H1 (cell line): ENCODE measurements at places on chromosomes 4 and X. TPM values are rescaled to one million over a fixed set of nuclear protein-coding genes. Genes with fewer than 3 reads are reported as not detected.

DNA sequence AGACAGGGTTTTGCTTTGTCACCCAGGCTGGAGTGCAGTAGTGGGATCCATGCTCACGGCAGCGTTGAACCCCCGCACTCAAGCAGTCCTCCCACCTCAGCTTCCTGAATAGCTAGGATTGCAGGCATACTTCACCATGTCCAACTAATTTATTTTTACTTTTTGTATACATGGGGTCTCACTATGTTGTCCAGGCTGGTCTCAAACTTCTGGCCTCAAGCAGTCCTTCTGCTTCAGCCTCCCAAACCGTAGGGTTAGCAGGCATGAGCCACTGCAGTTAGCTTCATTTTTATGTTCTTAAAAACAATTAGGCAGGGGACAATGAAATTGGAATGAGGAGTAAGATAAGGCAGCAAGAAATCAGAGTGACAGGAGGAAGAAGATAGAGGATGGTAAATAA, 50.5 kb downstream of the RAP1GDS1 start:
- no peak for DNase-seq

GRCh38 chrX:121154858-121155404, 107.5 kb downstream of the GLUD2 start:
- no peak for DNase-seq

DNA sequence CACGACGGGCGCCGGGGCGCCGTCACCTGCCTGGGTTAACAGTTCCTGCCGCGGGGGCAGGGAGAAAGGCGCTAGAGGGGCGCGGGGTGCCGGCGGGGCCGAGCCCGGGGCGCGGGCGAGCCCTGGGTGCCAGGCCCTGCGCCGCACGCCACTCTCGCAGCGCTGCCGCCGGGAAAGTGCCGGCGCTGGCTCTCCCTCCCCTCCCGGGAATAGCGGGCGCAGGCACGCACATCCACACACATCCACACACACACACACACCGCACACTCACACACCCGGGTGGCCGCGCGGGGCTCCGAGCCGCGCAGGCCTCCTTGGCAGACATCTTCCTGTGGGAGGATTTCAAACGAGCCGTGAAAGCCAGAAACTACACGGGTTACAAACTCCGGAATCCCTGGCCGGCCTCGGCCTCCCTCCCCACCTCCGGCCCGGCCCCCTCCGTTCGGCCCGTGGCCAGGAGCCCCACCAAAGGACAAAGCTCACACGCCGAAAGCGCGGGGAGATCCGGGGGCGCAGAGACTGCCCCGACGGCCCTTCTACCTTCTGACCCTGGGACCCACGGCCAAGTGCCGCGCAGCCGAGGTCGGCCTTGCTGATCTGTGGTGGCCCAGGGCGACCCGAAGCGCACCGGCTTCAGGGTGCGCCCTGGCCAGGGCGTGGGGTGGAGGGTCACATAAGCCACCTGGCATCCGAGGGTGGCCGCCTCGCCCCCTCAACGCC, 92.3 kb downstream of the BCOR start:
- no peak for DNase-seq

DNA sequence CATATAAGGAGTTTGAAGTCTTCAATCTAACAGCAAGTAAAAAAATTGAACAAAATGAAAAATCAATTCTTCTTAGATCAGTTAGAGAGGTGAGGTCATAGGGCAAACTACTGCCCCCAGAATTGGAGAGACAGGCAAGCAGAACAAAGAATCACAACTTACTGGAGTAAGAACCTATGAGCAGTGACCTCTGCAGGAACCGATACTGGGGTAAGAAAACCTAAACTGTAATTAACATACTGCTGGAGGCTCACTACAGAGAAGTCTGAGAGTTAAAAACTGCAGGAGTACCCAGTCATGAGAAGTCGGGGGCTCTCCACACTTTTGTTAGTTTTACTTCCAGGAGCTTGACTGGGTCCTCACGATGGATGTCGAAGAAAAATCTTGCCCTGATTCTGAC, 16.0 kb downstream of the CLDN22 start:
- DNase-seq: no peak

DNA sequence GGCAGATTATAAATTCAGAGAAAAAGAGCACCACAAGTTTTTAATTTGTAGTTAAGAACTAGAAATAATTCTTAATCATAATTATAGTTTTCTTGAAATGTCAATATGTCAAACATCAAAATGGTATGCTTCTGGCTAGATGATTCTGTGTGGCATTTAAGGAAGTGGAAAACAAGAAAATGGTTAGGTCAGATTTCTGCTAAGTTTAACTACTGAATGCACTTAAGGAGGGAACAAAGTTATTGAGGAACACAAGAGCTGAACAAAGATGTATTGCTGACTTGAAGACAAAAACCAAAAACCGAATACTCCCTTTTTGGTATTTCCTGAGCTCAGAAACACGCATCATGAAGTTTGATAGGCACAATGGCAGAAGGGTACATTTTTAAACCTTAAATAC, 58.7 kb upstream of the GPR34 start:
- no peak for DNase-seq

GRCh38 chrX:119549327-119550016, 15.7 kb downstream of the STEEP1 start:
- no peak for DNase-seq

DNA sequence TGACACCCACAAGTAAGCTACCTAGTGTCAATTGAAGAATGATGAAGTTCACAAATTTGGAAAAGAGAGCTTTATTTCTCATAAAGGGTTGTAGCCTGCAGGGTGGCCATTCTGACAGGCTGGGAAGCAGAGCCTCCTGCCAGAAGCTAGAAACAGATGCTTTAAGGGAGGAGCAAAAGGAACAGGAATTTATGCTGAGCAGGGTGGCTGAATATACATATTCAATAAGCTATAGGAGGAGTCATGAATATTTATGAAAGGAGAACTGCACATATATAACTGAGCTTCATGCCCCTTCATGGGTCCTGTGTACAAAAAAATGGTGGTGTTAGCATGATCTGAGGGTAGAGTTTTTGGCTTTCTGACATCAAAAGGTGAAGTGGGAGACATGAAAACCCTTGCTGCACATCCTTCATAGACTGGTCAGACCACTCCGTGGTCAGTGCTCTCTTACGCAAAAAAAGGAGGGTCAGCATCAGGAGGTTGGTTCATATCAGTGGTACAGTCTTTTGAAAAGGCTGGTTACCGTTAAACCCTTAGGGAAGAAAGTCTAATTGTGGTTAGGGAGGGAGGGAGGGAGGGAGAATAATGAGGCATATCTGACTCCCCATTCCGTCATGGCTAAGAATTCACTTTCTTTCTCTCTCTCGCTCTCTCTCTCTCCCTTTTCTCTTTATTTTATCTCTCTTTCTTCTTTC, 121.4 kb downstream of the LUZP4 start:
- no peak for DNase-seq

GRCh38 chr4:38768968-38769394, 13.8 kb downstream of the TLR10 start:
- DNase-seq: no peak

DNA sequence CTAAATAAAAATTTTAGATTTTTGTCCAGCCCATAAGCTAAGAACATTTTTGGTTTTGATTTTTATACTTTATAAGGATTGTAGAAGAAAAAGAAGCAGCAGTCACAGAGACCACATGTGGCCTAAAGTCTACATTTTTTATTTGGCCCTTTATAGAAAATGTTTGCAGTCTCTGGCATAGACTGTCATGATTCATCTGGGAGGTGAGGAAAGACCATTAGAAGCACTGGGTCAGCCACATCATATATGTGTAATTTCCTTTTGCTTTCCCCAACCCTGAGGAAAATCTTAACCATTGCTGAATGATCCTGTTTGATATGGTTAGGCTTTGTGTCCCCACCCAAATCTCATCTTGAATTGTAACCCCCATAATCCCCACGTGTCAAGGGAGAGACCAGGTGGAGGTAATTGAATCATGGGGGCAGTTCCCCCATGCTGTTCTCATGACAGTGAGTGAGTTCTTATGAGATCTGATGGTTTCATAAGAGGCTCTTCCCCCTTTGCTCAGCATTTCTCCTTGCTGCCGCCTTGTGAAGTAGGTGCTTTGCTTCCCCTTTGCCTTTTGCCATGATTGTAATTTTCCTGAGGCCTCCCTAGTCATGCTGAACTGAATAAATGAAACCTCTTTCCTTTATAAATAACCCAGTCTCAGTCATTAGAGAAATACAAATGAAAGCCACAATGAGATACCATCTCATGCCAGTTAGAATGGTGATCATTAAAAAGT, 12.1 kb upstream of the COPS4 start:
- no peak for DNase-seq

DNA sequence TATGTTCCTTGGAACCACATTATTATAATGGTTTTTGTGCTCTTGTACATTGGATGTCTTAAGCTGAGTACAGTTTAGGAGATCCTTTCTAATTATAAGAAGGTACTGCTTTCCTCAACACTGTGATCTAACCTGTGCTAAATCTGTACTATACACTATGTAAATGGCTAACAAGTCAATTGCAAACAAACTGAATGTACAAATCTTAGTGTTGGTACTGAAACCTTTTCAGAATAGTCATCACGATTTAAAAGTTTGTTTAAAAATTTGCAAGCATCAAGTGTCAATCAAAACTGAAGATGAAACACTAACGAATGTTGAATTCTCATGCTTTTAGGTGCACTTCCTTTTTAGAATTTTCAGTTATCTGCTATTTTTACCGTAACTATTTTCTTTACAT, 2090.4 kb upstream of the TENM3 start:
- DNase-seq: no peak

GRCh38 chr4:54941994-54942552, 183.3 kb downstream of the KDR start:
- DNase-seq: no peak

DNA sequence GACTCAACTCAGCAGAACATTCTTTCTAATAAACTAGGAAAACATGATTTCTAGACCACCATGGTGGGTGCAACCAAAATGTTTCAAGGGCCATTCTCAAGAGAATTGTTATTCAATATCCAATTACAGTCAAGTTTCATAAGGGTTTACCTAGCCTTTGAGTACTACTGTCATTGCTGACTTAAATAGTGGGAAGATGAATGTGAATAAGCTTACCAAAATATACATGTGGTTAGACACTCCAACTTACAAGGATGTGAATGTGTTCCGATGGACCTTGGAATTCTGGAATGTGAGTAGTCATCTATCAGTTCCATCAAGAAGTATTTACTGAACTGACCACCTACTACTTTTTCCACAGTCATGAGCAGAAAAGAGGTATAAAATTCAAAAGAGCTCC, 16.9 kb downstream of the SH3RF1 start:
- no peak for DNase-seq

GRCh38 chr4:56671860-56672259, 9.2 kb downstream of the HOPX start:
- no peak for DNase-seq

- DNase-seq: no peak
Observed at GRCh38 chrX:9542106-9542760, 77.4 kb downstream of the TBL1X start.

- DNase-seq: no peak
Observed at GRCh38 chrX:113514906-113515305, 674.3 kb upstream of the AMOT start.

DNA sequence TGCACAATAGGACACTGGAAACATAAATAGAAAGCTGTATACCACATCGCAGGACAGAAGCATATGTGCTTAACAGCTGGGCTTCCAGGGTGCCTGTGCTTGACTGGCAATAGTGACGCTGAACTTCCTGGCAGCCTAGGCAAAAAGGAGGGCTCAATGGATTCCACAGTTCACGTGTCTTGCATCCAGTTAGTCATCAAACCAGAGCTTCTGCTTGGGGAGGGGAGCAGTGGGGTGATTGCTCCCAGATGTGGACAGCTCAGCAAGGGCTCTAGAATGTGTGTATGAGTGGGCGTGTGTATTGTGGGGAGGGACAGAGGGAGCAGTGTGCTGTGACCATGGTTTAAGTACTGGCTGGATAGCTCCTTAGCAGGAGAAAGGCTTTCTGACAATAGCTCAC, 2.3 kb downstream of the PRRG3 start:
- no peak for DNase-seq

GRCh38 chr4:114015444-114015899, 36.0 kb upstream of the ARSJ start:
- DNase-seq: no peak

Gene EGF
- 1.4 and 2.6 TPM in 2 replicates for total RNA-seq

Gene ANKRD50
- 23.3 and 25.0 TPM in 2 replicates for total RNA-seq

Gene NHS
- 6.6 and 6.7 TPM in 2 replicates for total RNA-seq

Gene PDE6B
- total RNA-seq: 4.1 and 4.5 TPM in 2 replicates

Gene TNIP2
- total RNA-seq: 36.2 and 37.7 TPM in 2 replicates

Gene WNK3
- total RNA-seq: 37.1 and 37.5 TPM in 2 replicates

Gene DCHS2
- 1.8 and 2.6 TPM in 2 replicates for total RNA-seq

Gene GAGE12H
- total RNA-seq: not detected in 2 replicates

Gene CSAG2
- not detected in 2 replicates for total RNA-seq

Gene MAGEC1
- not detected in 2 replicates for total RNA-seq

Gene CORIN
- 0.17 and 0.32 TPM in 2 replicates for total RNA-seq

Gene CT45A3
- total RNA-seq: not detected in 2 replicates

Gene AVPR2
- not detected in 2 replicates for total RNA-seq
